ENCODE measurements at places on chromosomes 7 and 10.
A peak's percentile ranks its signal among the peaks of the same experiment; 100 is the strongest.

DNA sequence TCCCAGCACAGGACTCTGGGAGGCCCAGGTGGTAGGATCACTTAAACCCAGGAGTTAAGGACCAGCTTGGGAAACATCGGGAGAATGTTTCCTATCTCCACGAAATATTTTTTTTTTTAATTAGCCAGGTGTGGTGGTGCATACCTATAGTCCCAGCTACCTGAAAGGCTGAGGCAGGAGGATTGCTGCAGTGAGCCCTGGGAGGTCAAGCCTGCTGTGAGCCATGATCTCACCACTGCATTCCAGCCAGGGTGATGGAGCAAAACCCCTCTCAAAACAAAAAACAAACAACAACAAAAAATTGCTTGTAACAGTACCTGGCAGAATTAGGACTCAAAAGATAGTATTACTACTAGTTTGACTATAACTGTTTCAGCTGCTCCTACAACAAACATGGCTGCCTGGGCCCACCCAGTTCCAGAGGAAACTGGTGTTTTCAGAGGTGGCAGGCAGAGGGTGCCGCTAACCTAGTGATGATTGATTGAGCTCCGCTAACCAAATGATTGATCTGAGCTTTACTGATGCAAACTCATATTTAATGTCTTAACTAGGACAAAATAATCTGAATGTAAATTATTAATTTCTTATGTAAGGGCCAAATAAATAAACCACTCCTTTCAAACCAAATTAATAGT, 57.0 kb downstream of the AP3M1 start:
- no peak for DNase-seq

DNA sequence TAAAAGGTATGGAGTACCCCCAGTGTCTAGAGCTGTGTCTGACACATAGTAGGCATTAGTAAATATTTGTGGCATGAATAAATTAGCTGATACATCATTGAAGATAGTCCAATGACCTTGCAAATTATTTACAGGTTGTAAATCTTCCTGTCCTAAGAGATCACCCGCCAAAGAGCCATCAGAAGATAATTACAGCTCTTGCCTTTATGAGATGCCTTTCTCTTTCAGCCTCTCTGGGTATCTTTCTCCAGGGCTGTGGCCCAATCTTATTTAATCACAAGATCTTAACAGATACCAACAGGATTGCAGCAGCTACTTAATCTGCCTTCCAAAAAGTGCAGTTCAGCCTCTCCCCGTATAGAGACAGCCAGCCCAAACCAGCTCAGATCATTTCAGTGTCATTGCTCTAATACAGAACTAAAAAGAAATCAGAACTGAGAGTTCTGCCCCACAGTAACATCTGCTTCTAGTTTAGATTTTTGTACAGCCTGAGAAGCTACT, 41.5 kb downstream of the MYOF start:
- DNase-seq = no peak

- DNase-seq = no peak
Observed at GRCh38 chr7:19118636-19119371, 1.4 kb upstream of the TWIST1 start.

GRCh38 chr10:119687192-119688032, 36.2 kb downstream of the BAG3 start:
- DNase-seq = no peak

DNA sequence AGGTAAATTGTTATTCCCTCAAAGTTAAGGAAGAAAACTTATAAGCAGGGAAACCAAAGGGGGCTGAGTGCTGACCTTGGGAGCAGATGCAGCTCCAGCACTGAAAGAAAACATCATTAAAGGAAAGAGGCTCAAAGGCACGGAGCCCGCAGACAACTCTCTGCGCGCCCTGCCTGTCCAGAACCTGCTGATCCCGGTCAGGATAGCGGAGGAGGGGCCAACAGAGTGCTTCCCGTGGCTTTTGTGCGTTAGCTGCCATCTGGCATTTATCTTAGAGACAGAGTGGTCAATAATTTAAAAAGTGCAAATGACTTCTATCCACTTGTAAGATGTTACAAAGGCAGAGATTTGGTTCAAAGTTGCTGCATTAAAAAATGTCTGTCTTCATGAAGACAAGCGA, 162.1 kb downstream of the FANK1 start:
- DNase-seq = no peak

DNA sequence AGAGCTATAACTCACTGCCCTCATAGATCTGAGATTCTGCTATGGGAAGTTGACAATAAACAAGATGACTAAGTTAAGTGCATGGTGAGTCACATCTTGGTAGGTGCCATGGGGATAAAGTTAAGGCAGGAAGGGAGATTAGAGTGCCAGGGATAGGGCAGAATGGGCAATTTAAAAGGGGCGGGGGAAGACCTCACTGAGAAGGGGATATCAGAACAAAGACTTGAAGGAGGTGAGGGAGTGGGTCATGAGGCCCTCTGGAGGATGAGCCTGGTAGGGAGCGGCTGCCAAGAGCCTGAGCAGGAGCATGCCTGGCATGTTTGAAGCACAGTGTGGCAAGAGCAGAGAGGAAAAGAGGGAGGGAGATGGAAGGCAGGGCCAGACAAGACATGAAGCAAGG, 34.8 kb upstream of the INMT start:
- DNase-seq = no peak

GRCh38 chr10:59258890-59259289, 82.4 kb downstream of the PHYHIPL start:
- no peak for DNase-seq

GRCh38 chr10:78700413-78700812, 368.4 kb upstream of the ZMIZ1 start:
- DNase-seq = no peak

GRCh38 chr10:25978771-25979170, 44.7 kb downstream of the MYO3A start:
- no peak for DNase-seq

DNA sequence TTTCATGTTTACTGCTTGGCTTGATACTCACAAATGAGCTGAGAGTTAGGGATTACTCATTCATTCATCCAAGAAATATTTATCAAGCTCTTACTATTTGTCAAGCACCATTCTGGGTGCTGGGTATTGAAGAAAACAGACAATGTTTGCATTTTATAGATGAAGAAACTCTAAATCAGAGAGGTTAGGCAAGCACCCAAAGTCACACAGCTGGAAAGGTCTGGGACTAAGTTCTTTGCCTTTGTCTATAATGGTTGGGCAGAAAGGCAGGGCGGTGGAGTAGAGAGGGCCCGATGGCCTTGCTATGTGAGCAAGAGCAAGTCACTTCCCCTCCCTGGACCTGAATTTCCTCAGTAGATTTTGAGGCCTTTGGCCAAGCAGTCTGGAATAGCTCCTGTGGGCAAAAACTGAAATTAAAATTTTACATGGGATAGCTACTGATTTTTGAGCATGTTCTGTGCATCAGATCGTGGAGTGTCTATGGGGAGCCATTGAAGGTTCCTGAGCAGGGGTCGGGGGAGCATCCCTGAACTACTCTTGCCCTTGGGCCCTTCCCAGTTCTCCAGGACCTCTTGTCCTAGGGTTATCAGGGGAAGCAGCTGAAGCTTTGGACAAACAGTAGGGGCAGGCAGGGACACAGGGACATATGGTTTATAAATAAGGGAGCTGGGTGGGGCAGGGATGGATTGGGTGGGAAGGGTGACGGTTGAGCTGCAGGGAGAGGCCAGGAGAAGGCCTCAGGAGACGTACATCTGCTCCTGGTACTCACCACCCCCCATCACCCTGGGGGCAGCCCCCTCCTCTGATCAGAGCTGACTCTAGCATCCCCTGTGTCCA, 23.3 kb downstream of the AQP1 start:
- no peak for DNase-seq

DNA sequence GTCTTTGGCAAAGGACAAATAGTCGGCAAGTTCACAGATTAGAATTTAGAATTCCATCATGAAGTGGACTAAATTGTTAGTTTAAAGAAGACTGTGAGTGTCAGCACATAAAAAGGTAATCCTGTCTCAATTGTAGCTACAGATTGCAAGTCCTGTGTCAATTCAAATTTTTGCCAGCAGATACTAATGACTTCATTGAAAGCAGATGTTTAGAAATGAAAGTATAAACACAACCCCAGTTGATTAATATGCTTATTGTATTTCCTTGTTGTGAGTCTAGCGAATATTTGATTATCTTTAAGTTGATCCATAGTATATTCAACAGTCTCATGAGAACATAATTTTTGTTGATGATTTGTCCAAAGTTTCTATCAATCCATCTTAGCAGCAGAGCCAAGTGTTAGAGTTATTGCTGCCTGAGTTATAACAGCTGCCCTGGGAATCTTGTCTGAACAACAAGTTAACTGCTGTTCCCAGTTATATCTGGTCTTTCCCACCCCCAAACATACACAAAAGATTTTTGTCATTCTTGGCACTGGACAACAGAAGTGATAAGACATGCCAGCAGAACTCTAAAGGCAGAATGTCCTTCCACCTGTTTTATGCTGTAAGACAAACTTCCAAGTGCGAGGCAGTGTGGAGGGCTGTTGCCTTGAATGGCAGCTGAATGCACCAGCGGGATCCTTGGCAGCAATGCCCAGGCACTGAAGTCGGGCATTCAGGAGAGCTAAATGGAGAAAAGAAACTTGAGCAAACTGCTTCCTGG, 21.3 kb upstream of the HERPUD2 start:
- DNase-seq = no peak

DNA sequence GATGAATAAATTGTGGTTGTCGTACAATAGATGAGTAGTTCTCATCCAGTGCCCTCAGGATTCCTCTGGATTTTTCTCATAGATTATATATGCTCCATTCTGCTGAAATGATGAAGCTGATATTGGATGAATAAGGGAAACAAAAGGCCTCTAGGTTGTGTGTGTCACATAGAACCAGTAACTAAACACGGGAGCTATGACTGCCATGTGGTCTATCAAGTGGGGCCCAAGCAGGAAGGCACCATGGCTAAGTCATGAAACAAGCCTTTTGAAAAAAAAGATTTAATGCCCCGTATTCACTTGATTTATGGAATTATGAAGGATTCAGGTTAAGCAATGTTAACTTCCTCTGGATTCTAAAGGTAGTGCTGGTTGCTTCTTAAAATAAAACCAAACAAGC, 225.1 kb downstream of the TCF7L2 start:
- no peak for DNase-seq

DNA sequence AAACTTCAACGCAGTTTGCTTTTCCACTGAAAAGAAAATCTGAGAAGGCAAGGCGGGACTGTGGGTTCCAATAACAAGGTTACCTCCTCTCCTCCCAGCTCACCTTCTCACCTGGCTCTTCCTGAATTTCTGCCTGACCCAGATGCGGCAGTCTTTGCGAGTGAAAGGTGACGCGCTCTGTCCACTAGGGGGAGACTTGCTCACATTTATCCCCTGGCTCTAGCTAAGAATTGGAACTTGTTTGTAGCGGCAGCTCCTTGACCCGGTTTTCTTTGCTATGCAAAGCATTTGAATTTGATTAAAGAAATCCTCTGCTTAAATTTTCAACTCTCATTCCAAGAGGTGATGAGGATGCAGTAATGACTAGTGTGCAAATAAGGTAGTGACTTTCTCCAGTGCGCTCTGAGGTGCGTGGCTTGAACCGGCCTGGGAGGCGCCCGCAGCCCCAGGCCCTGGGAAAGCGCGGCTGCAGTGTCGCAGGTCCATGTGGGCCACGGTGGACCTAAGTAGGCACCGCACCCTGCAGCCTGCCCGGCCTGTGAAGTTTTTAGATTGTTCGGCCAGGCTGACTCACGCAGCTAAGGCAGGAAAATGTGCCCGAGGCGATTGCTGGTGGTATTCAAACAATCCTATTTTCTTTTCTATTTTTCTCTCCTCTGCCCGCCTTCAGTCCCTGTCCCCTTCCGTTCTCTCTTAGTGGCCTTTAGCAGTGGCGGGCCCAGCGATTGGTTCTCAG, 336.9 kb upstream of the NPSR1 start:
- DNase-seq = peak; percentile 3
